ENCODE measurements at places on chromosomes 16 and 17.
A peak's percentile ranks its signal among the peaks of the same experiment; 100 is the strongest.

- DNase-seq: peak; percentile 76
These were observed 725 bp downstream of the KRTAP16-1 start for GRCh38 chr17:41308251-41308917.

GRCh38 chr16:12565423-12565822 is 238.3 kb downstream of the CPPED1 start:
- DNase-seq: peak; percentile 46

- no peak for DNase-seq
These were observed 175.1 kb downstream of the MSI2 start for GRCh38 chr17:57431415-57431814.

DNA sequence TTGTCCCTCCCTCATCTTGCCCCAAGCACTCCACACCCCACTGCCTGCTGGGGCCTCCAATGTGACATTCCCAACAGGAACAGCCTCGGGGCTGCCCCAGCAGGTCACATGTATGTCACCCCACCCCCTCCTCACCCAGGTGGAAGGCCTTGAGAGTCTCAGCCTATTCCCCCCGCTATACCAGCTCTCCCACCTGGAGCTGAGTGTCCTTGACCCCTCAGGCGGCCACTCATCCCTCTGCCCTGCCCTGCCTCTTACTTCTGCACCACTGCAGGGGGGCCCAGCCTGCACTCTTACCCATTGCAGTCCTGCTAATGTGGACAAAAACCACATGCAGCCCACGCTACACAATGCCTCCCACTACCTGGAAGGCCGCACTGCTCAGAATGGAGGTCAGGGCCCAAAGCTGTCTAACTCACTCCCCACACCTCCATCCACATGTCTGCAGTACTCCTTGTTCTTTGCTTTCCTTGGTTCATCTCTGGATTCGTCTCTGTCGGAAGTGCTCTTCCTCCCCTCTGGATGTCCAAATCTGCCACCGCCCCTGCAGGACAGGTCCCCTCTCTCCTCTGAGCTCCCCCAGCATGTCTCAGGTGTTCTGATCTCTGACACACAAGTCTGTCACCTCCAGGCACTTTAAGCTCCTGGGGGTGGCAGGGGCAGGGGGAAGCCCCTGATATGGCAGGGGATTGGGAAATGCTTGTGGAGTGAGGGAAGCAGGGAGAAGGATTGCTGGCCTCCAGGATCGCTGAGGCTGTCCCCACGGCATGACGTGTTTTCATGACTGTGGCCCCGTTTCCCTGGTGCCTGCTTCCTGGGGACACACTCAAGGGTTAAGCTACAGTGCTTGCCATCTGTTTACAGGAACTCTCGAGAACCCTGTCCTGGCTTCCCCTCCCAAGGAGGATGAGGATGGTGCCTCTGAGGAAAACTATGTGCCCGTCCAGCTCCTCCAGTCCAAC is 20.8 kb downstream of the TRPV2 start:
- DNase-seq: no peak

DNA sequence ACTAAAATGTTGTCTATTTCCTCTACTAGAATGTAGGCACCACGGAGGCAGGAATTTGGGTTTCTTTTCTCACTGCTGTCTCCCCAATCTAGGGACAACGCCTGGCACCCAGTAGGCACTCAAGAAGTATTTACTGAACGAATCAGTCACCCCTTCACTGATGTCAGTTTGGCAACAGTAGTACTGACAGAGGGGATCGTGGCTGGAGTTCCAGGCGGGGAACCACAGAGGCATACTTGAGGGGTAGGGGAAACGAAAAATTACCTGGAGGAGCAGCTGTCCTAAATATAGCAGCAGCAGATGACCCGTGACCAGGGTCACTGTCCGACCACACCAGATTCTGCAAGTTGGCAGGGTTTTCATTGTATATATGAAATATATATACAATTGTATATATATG is 33.3 kb downstream of the TRIM25 start:
- no peak for DNase-seq

- DNase-seq: no peak
These were observed 7.7 kb upstream of the DCTPP1 start for GRCh38 chr16:30437511-30438046.

GRCh38 chr16:621526-622105 is 9.2 kb upstream of the WFIKKN1 start:
- no peak for DNase-seq

GRCh38 chr17:68675723-68676122 is 74.6 kb upstream of the FAM20A start:
- no peak for DNase-seq

GRCh38 chr16:898216-898615 is 72.6 kb downstream of the LMF1 start:
- DNase-seq: no peak

DNA sequence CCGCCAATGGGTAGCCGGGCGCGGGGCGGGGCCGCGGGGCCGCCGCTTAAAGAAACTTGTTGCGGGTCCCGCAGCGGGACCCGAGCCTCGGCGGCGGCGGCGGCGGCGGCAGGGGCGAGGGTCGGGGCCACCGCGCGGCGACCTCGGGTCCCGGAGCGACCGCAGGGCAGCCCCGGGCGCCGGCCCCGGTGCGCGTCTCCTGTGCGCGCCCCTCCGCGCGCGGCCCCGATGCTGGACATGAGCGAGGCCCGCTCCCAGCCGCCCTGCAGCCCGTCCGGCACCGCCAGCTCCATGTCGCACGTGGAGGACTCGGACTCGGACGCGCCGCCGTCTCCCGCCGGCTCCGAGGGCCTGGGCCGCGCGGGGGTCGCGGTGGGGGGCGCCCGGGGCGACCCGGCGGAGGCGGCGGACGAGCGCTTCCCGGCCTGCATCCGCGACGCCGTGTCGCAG is at the start of gene SOX8:
Gene SOX8 (plus strand): TSS at position 76 of the 450 bp plus-strand sequence. CDS start 153 bp downstream, at position 229.
- no peak for DNase-seq

DNA sequence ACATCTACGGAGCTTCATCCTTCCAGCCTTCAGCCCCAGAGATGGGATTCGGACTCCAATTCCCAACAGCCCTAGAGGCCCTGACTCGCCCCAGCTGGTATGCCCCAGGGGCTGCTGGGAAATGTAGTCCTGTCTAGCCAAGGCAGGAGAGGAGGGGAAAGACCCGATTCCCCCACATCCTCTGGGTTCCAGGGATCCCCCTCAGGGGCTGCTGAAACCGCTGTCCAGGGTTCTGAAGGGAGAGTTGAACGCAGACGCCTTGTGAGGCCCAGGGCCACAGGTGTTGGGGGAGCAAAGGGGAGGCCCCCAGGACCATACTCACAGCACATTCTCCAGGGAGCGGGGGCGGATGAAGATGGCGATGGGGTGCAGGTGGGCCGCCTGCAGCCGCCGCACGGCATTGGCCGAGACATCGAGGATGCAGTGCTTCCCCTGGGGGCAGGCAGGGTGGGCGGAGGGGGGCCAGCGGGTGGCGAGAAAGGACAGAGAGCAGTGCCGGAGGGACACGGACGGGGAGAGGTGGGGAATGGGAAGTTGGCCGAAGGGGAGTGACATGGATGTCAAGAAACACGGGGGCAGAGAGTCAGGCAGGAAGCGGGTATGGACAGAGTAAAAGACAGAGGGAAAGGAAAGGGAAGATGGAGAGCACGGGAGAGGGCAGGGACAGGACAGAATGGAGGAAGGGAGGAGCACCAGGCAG is 12.6 kb upstream of the ASGR1 start:
- DNase-seq: peak; percentile 56

- DNase-seq: no peak
These were observed 61.5 kb upstream of the BCAR1 start for GRCh38 chr16:75312875-75313274.

- no peak for DNase-seq
These were observed 204.5 kb upstream of the CDH8 start for GRCh38 chr16:62240722-62241121.

DNA sequence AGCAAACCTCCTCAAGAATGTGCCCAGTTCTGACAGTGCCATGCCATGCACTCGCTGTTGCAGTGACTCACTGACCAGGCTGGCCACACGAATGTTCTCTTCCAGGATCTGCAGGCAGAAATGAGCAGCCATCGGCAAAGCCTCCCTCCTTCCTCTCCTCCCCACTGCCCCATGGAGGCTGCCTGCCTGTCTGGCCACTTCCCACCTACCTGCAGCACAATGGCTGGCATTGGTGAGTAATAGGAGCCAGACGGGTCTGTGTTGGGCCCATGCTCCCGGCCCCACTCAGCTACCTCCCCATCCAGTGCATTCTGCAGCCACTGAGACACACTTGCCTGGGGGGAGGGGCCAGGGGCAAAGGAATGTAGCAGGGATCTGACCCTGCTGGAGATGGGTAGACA is 2.8 kb upstream of the MATCAP1 start:
- no peak for DNase-seq

DNA sequence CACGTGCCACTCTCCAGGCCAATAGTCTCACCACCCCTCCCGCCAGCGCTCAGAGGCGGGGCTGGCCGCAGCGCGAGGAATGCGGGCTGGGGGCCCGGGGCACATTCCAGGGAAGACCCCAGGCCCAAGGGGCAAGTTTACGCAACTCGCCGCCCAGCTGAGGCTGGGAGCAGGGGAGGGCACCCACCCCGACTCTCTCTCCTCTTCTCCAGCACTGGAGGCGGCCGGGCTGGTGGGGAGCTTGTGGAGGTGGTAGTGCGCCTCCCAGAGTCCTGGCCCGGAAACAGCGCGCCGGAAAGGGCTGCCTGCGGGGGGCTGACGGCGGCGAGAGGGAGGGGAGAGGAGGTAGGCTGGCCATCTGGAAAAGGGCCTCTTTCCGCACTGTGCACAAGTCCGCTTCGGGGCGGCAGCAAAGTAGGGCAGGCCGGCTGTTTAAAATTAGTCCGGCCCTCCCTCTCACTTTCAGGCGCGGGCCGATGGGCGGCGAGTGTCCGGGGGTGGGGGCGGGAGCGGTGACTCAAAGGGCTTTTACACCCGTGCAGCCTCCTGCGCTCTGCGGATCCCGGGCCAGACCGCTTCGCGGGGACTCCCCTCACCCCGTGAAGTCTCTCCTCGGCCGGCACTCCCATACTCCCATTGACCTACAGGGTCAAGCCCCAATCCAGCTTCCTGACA is 1.1 kb downstream of the FHOD1 start:
- peak; percentile 65 for DNase-seq

- no peak for DNase-seq
These were observed 264.5 kb downstream of the WWOX start for GRCh38 chr16:78363843-78364555.

DNA sequence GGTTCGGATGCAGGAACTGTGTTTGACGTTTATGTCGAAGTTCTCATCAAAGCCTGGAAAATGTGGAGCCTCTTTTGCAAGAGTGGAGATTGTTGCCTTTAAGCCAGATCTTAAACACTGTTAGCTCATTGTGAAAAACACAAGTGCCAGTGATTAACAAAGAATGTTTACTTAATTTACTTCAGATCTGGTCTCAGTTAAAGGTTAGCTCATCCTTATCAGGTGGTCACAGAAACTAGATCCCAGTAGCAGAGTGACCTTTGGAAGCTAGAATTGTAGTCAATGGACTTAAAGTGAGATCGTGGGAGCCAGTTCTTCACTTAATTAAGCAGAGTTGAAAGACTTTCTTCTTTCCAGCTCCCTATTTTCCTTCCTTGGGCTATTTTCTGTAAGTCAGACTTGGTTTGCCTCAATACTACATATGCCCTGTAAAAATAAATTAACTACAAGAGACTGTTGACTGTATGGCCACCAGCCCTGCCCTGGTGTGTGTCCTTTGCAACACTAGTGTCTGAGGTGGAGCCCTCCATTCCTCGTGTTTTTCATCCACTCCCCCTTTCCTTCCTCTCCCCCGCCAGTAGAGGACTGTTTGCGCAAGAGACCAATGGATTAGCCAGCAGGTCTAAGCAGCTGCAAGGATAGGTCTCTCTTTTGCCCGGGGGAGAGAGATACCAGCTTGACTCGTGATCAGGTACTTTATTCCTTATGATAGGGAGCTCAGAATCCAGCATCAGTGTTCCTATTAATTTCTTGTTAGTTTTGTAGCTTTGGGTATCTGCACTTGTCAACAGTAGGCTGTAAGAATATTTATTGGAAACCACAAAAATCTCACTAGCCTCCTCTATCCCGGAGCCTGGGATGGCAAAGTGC is 20.2 kb downstream of the FBXO39 start:
- no peak for DNase-seq

DNA sequence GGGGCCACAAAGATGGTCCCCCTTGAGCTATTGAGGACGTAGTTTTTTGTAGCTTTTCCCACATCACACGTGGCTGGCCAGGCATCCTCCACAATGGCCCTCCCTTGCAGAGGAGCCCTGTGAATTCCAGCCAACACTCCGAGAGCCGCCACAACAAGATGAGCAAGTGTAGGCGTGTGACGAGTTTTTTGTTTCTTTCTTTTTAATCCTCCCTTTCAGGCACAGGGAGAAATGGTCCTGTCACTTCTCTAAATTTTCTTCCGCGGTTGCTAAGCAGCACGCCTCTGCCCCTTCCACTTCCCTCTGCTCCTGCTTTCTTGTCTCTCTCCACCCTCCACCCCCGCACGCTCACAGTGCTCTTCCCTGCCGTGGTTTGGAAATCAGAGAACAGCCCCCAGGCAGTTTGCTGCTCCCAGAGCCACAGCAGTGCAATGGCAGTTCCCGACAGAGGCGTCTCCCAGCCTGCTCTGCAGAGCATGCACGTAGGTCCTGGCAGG is 68.0 kb upstream of the MRTFB start:
- DNase-seq: no peak

GRCh38 chr17:43723697-43724359 is 34.8 kb downstream of the SOST start:
- DNase-seq: no peak

DNA sequence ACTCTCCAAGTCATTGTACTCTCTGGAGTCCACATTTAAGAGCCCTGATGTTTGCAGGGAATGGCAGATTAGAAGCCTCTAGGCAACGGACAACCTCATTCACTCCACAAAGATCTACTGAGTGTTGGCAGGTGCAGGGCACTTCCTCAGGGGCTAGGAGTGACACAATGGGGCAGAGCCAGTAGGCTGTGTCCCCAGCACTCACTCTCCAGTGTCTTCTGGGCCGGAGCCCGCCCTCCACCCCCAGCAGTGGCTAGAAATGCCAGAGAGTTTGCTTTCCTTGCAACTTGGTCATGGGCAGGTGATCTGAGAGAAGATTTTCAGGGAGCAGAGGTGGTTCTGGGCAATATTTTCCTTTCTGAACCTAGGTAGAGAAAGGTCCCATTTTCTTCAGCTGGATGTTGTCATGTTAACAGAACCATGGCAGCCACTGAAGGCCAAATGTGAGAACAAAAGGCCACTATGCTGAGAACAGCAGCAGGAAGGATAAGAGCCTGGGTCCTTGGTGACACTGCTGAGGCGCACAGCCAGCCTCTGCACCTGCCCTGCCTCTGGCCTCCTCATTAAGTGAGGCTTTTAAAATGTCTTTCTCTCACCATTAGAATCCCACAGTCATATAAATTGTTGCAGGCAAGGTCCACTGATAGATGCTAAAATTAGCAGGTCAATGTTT is 96.2 kb downstream of the USP31 start:
- DNase-seq: no peak

GRCh38 chr16:3879258-3879886 is 1.1 kb downstream of the CREBBP start:
- DNase-seq: peak; percentile 20

GRCh38 chr17:80036715-80037477 is 454 bp downstream of the CCDC40 start:
- peak; percentile 18 for DNase-seq

DNA sequence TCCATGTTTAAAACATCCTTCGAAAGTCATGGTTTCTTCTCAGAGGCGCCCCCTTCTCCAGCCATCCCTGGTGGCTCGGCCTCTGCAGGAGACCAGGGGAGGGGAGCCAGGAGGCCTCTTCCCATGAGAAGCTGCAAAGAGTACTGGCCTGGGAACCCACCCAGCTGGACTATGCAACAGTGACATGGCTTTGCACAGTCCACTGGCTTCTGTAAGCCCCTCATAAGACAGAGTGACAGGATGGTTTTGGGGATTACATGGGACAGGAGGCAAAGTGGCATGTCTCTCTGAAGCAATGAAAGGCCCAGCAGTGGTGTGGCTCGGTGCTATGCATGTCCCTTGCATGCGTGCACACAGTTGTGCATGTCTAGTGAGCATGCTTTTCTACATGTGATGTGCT is 99.5 kb downstream of the C16orf78 start:
- DNase-seq: no peak
